ENCODE measurements at places on chromosomes 5 and 9.

DNA sequence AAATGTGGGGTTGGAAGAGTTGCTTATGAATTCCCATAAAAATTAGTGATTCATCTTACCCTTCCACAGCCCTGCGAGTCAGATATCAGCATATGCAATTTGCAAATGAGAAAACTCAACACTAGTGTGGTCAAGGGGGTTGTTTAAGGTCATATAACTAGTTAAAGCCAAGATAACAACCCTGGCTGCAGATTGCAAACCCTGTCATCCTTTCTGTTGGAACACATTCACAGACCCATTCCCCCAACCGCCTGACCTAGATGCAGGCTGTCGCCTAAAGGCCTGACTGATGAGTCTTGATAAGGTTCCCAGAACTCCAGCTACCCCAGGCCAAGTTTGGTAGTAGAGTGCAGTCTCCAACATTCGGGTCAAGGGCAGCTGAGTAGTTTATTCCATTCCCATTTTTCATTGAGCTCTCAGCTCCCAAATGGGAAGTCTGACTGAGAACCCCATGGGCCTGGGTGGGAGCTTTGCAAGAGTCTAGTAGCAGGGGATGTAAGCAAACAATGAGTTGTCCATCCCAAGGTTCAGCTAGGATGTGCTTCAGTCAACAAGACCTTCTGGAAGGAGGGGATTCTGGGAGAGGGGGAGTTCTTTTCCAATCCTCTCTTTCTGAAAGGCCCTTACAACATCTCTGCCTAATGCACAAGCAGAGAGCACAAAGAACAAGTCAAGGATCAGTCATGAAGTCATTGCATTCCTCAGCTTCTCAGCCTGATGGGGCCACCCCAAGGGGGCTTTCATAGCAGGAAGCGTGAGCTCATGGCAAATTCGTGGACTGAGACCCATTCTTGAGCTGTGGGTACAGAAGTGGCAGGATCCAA lies 40.3 kb downstream of the ADAM19 start:
- DNase-seq, result peak; percentile 68

DNA sequence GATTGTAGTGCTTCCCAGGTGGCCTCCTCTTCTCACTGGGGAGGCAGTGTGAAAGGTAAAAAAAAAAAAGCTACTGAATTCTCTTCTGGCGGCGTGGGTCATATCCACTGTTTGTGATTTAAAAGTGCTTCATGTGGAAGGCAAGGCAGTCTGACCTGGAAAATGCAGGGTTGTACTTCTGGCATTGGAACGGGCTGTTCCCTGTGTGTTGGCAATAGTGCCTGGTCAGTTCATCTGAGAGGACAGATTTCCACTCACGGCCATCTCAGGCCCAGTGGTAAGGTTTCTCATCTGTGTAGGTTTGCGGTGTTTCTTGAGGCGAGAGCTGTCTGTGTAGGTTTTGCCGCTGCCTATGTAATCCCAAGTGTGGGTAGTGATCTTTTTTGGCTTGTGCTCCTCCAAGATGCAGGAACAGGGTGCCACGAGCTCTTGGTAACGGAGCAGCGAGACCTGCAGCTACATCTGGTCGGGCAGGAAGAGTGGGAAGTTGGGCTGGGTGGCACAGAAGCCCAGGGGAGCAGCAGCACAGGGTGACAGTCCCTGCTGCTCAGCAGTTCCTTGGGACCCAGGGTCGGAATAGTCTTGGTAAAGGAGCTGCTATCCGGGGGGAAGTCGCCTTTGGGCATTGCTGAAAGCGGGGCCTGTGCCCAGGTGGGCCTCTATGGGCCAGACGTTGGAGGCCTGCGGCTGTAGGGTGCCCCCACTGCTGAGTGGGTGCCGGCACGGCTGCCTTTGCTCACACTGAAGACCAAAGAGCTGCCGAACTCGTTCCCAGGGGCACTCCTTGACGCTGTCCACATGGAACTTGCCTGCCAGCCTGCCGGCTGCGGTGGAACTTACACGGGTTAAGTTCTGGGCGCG lies 11.2 kb downstream of the RCL1 start:
- DNase-seq, result no peak

GRCh38 chr5:56523790-56524575 lies 290.9 kb upstream of the ANKRD55 start:
- DNase-seq, result peak; percentile 45

GRCh38 chr5:10635867-10636350 lies 72.0 kb downstream of the ANKRD33B start:
- DNase-seq, result no peak

DNA sequence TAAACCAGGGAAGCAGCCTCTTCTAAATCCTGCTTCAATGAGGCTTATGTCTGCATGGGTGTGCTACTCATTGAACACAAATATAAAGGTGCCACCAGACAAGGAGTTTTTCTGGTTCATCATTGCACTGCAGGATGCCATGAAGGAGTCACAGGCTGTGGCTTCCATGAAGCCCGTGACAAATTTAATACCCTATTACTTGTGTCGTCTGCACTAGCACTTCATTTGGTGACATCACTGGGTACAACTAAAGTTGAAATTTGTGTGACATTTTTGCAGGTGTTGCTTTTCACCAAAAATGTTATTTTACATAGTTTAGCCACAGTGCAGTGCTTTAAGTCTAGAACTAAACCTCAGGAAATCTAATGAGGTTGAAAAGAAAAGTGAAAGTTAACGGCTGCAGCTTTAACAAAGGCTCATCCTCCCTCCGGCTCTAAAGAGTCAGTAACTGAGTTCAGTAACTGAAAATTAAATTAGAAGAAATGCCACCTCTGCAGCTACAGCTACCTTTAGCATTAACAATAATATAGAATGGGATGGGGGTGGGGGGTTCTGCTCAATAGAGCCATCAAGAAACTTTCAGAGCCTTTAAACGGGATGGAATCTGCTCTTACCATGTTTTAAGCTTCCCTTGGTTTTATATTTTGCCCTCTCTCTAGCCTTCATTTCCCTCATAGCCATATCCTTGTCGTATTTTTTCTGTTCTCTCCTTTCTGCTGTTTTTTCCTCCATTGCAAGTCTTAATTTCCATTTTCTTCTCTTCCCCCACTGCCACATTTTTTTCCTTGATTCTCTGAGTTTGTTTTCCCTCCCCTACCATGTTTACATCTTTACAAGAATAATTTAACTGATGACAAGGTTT lies 233.8 kb upstream of the TMEM161B start:
- no peak for DNase-seq

GRCh38 chr9:134785325-134786108 lies 95.1 kb upstream of the FCN2 start:
- no peak for DNase-seq

GRCh38 chr9:133042676-133043075 lies 11.9 kb downstream of the GTF3C5 start:
- DNase-seq, result no peak

GRCh38 chr9:125747765-125748445 lies 732 bp downstream of the PBX3 start:
- peak; percentile 24 for DNase-seq

DNA sequence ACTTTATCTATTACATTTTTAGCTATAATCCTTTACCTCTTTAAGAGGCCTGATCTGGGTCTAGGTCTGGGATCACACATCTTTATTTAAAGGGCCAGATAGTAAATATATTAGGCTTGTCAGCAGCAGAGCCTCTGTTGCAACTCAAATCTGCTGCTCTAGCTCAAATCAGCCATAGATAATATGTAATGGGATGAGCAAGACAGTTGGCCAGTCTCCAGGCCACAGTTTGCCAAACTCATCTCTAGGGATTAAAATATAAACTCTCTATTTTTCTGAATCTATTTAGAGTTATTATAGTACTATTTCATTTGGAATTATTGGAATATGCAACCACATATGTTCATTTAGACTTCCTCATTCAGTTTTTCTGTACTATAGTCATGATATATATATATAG lies 115.9 kb upstream of the MINAR2 start:
- peak; percentile 43 for DNase-seq

DNA sequence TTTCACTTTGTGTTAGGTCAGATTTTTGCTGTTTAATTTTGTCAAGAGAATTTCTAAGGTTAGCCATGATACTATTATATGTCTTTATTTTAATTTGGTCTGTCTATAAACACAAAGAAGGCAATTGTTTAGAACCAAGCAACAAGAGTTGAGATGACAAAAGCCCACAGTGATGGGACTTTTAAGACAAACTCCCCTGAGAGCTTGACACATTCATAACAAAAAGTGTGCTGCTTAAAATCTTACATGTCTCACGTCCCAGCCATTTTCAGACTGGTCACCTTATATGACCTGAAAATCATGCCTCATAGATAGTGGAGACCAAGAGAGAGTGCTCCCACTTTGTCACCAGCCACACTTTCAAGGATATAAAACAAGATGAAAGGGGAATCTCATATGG lies 21.6 kb upstream of the NNT start:
- no peak for DNase-seq

DNA sequence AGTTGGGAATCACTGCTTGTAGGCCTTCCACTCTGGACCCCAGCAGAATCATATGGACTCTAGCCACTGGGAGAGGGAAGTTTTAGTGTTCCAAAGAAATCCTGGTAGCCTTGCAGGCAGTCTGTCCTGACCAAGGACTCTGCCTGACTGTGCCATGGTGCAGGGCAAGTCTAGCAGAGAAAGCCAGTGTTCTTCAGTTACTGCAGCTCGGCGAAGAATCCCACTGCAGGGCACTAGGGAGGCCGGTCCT lies 20.3 kb upstream of the MATR3 start:
- no peak for DNase-seq
